ENCODE measurements at places on chromosomes 3 and 15. TPM values are rescaled to one million over a fixed set of nuclear protein-coding genes. Genes with fewer than 3 reads are reported as not detected.

The ANKUB1 gene
- not detected for total RNA-seq

GRCh38 chr3:173396191-173397041 lies 1.1 kb upstream of the NLGN1 start:
- no peak for DNase-seq
- H3K27me3 ChIP-seq = no peaks in the 10 kb centered on the region
- peaks cover 35% of the 10 kb centered on the region for H3K4me1 ChIP-seq
- H3K36me3 ChIP-seq = no peaks in the 10 kb centered on the region

- H3K36me3 ChIP-seq = no peaks in the 10 kb centered on the region
- no peak for DNase-seq
- H3K27ac ChIP-seq = peak overlapping the region; percentile 88
- peaks cover 56% of the 10 kb centered on the region for H3K4me1 ChIP-seq
- no peak overlapping the region for H3K4me3 ChIP-seq
- H3K27me3 ChIP-seq = no peaks in the 10 kb centered on the region
Observed at GRCh38 chr3:122365073-122365472, 18.0 kb downstream of the MIX23 start.

DNA sequence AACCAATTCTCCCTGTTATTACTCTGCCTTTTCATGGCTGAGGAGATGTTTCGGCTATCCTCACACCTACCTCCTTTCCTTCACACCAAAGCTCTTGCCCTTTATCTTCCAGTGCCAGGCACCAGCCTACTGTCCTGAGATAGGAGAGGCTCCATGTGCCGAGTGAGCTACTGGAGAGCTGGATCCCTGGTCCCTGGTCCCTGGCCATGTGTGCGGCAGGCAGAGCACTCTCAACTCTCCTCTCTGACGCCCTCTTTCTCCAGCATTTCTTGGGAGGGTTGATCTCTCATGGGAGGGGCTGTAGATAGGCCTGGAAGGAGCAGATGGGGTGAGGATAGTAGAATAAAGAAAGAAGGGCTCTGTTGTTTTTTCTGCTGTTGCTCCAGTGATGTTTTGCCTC lies 277.1 kb upstream of the UMPS start:
- DNase-seq = no peak
- no peak overlapping the region for H3K4me3 ChIP-seq

DNA sequence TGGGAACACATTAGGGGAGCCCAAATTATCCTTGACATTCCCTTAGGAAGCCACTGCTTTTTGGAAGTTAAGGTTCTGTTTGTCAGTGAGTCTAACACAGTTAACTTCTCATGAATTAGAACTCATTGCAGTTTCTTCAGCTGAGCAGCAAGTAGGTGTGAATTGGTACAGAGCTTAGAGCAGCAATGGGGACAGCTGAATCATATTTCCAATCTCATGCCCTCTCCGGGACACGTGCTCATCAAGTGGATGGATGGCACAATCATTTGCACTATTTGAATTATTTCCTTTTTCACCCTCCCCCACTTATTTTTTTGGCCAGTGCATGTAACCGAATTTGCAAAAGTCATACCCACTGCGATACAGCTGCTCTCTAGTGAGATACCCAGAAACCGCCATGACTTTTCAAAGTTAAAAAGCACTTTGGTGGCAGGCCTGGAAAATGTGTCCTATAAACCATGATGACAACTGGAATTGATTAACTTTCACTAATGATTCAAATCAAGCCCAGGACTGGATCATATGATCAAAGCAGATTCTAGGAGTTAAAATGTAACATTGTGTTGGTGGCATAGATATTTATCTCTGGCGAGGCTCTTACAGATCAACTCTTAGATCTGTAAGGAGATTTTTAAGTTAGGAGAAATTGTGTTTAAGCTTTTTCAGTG lies 76.4 kb downstream of the EBLN2 start:
- H3K36me3 ChIP-seq = no peaks in the 10 kb centered on the region
- DNase-seq = no peak
- H3K4me1 ChIP-seq = no peaks in the 10 kb centered on the region
- no peak overlapping the region for H3K4me3 ChIP-seq
- H3K27ac ChIP-seq = no peak overlapping the region

DNA sequence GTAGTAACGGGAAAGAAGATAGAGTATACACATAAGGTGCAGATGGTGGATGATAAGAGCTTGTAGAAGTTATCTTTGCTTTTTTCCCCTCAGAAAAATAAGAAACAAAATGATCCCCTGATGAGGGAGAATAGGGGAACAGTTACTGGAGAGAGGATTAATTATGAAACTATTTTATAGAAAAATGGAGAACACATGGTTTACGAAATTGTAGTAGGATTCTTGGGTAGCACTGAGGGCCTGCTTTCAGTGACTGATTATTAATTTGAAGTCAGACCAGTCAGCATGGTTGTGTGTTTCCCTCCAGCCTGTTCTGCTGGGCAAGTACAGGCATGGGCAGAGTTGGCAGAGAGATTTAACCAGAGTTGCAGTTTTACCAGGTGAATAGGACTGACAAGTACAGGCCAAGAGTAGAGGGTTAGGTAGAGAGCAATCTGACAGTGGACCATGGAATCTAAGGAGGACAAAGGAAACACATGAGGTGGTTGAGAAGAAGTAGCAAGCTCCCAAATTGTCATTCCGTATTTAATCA lies 5.9 kb downstream of the SLC49A4 start:
- H3K4me3 ChIP-seq = no peak overlapping the region
- H3K36me3 ChIP-seq = no peaks in the 10 kb centered on the region
- DNase-seq = no peak
